GM12878 (cell line): ENCODE measurements at places on chromosomes 2 and 18. TPM values are rescaled to one million over a fixed set of nuclear protein-coding genes. Genes with fewer than 3 reads are reported as not detected.

- DNase-seq, result no peak
Measured at GRCh38 chr2:73262108-73262651, 22.1 kb downstream of the FBXO41 start.

DNA sequence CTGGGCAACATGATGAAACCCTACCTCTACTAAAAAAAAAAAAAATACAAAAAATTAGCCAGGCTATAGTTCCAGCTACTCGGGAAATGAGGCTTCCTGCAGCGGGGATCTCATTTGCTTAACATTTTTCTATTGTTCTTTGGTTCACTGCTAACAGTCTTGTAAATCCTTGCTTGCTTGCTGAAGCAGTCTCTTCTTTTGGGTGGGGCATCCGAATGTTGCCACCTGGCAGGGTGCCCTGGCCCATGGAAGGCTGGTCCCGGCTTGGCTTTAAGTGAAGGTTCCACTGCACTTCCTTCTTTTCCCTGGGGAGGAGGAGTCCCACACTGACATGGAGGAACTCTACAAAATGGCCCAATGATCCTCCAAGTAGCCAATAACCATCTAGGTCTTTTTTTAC lies 6.0 kb upstream of the ANKRD29 start:
- DNase-seq, result no peak

- peak; percentile 62 for DNase-seq
Measured at GRCh38 chr2:63841254-63842022, at the start of gene UGP2. UGP2 (plus strand) TSS chr2:63841896; CDS start chr2:63842186, 290 bp downstream.

- no peak for DNase-seq
Measured at GRCh38 chr2:127516041-127516762, 10.1 kb downstream of the IWS1 start.

The TUBA4B gene
- total RNA-seq, result not detected in 2 replicates

- no peak for DNase-seq
Measured at GRCh38 chr2:45892425-45892745, 240.9 kb downstream of the PRKCE start.

DNA sequence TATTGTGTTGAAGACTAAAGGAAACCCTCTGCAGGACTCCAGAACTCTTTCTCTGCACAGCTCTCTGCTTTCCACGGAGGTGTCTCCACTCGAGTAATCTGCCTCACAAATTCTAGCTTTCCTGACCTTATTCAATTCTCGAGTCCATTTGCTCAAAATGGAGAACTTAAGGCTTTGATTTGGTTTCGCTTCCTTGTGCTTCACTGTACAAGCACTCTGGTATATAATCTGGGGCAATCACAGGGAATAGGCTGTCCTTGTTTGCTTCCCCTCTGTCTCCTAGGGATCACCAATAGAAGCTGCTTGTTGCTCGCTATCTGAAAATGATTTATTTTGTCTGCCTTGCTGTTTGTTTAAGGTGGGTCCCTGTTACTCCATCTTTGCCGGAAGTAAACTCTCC lies 129.1 kb upstream of the DOCK10 start:
- DNase-seq, result no peak

The SLC9A4 gene
- 0.05 and 0.10 TPM in 2 replicates for total RNA-seq

DNA sequence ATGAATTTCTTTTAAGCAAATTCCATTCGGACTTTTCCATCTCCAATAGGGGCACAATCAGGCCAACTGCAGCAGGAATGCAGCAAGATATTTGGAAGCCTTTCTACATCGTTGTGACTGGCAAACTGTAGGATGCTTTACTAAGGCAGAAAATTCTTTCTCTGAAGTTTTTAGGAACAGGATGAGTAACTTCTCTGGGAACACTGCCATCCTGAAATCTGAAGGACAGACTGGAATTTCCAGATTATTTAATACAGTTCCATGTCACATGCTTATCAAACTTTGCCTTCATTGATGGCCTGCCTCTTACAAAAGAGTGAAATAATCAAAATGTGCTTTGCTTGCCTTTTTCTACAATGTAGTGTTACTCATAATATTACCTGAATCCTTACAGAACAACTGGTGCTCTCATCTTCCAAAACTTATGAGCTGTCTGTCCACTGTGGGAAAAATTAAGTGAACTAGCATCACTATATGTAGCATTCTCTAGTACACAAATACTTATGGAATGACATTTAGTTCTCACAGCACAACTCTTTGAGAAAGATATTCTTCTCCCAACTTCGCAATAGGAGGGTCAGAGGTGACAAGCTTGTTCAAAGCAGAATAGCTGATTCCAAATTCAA lies 32.0 kb upstream of the MAP2 start:
- DNase-seq, result no peak

DNA sequence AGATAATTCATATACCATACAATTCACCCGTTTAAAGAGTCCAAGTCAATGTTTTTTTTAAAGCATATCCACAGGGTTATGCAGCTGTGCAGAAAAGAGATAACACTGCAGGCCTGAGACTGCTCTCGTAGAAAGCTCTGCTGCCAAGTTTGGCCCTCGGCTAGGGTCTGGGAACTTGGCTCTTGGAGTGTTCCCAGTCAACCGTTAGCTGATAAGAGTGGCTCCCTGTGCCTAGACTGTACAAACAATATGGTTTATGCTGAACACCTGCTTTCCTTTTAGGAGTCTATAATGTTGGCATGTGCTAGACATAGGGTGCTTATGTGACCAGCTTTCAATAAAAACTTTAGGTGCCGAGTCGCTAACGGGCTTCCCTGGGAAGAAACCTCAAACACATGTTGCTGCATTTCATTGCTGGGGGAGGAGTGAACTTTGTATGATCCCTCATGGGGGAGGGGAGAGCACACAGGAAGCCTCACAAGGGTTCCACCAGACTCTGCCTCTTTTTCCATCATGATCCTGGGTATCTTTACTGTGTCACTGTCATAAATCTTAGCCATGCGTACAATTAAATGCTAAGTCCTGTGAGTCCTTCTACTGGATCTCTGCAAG lies 34.7 kb downstream of the RFX8 start:
- DNase-seq, result no peak

DNA sequence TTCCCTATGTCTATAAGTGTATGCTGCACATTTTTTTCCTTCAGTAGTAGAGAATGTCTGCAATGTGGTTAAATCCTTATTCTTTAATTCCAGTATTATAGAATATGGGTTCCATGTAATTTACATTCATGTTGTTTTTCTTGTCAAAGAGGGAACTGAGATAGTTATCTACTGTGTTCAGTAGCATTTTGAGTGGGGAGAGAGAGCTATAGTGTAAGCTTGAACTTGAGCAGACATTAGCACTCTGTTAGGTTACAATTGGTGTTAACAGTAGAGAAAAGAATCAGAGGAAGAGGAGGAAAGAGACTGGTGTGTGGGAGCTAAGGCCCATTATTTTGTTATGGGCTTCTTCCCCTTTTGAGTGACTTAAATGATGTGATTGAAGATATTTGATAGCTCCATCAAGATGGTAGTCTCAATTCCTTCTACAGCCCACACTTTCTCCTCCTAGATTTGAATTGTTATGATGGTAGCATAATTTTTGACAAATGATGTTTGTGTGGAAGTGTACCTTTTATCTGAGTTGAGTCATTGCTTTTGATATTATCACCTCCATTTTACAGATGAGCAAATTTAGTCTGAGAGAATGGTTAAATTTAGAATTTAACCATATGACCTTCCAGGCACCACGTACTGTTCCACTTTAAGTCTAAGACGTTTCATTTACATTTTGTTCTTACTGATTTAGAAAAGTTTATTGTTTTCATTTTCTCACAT lies 71.3 kb downstream of the FMNL2 start:
- DNase-seq, result no peak

DNA sequence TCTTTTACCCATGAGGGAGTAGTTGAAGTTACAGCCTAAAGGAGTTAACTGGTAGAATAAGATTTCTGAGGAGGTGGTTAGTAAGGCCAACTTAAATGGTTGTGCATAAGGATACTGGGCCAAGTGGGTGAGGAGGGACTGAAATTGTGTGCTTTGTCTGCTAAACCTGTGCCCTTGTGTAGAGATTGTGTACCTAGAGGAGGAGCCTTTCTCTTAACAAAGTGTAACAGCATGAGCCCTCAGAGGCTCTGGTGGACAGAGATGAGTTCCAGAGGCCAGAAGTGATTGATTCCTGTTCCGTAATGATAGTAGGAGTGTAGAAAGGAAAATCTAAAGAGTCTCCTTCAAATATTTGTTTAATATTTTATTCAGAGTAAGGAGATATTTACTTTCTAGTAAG lies 42.9 kb downstream of the OTX1 start:
- no peak for DNase-seq
